NCI-H69 (cell line): ENCODE measurements at places on chromosomes 3 and 15.
A peak's percentile ranks its signal among the peaks of the same experiment; 100 is the strongest.

DNA sequence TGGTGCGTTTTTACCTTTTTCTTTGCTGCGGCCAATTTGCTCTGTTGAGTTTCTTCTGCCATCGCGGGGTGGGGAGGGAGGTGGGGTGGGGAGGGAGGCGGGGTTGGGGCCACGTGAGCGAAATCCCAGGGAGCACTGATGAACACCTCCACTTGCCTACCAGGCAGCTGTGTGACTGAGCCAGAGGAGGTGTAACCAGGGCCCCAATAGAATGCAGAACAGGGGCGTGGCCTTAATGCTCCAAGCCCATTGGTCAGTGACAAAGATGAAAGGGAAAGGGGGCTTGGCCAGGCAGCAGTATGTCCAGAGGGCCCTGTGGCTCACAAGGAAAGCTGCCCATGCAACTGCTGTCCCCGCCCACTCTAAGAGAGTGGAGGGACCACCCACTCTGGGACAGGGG is 21.4 kb upstream of the OR4F6 start:
- no peak for DNase-seq

DNA sequence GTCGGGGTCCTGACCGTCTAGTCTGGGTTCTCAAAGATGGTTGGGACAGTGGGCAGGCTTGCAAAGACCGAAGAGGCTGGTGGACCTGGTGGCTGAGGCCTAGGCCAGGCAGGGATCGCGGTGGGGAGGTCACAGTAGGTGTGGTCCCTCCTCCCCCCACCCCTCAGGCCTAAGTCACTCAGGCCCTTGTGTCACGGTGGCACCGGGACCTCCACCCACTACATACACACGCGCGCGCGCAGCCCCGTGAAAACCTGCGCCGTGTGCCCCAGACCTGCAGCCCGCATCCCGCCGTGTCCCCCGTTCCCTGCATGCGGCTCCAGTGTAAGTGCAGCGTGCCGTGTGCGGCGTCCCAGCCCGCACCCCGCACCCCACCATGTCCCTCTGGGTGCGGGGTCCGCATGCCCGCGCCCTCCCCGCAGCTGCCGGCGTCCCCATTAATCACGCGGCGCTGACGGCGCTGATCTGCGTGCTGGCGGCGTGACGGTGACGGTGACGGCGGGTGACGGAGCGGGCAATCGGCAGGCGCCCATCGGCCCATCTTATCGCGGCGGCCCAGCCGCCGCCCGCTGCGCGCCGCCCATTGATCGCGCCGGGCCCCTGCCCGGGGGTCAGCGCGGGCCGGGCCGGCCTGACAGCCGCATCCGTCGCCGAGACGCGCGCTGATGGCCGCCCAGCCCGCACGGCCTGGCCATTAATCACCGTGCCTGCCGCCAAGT is 24.4 kb downstream of the SEC61A1 start:
- peak; percentile 35 for DNase-seq

- DNase-seq = no peak
Measured at GRCh38 chr3:104907507-104907906, 459.2 kb upstream of the ALCAM start.

- DNase-seq = no peak
Measured at GRCh38 chr15:66563126-66563525, 2.7 kb downstream of the LCTL start.

DNA sequence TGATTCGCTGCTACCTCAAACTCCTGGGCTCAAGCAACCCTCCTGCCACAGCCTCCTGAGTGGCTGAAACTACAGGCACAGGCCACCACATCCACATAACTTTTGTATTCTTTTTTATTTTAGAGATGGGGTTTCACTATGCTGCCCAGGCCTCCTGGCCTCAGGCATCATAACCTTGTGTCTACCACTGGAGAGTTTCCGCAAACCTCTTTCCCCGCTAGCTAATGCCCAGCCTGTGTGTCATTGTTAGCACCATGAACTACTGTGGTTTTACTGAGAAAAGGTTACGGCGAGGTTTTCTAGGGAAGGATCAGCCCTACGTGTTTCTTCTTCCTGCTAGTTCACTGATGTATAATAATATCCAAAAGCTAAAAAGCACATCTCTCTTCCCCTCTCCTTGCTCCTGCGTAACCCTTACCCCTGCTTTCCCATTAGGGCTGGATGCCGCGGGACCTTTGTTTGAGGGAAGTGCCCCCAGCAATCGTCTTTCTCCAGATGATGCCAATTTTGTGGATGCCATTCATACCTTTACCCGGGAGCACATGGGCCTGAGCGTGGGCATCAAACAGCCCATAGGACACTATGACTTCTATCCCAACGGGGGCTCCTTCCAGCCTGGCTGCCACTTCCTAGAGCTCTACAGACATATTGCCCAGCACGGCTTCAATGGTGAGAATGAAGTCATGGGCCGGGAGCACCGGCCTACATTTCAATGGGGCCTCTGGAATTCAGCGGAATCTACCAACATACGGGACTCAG is 113.7 kb downstream of the LIPC start:
- DNase-seq = no peak
